AG08395 (cell line): ENCODE measurements at places on chromosomes 3 and 15.

- no peak for DNase-seq
These were observed 294.3 kb upstream of the GBE1 start for GRCh38 chr3:82055792-82056191.

GRCh38 chr3:56970461-56970879 lies 90.0 kb upstream of the SPATA12 start:
- DNase-seq: no peak

- no peak for DNase-seq
These were observed 21.1 kb upstream of the SKOR1 start for GRCh38 chr15:67803996-67804843.

- DNase-seq: peak; percentile 66
These were observed at the start of gene MAP6D1 for GRCh38 chr3:183825456-183826161. TSS of gene MAP6D1 (minus strand) at chr3:183825577. CDS start at chr3:183825547, 30 bp downstream.

GRCh38 chr15:32819448-32819847 lies 101.6 kb downstream of the GREM1 start:
- DNase-seq: no peak

GRCh38 chr3:46282696-46283095 lies 40.4 kb downstream of the CCR3 start:
- DNase-seq: no peak
